Motor neuron (in vitro differentiated cells): ENCODE measurements at places on chromosomes 3 and 15.

- no peak for ATAC-seq
These were observed 244.4 kb upstream of the GOLGA6L4 start for GRCh38 chr15:83991163-83991562.

DNA sequence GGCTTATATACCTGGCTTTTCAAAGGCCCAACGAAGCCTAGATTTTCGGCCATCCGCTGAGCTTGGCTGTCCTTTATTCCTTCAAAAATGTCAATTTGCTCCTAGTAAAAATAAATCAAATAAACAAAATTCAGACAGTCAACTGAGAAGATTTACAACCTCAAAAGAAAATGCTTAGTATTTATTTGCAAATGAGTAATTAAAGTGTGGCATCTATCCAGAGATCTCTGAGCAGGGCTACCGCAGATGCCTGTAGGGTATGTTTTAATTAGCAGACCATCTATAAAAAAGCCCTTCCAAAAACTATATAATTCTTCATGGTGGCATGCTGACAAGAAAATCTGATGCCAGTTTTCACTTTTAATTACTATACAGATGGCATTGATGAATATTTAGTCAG, 136.2 kb downstream of the SUCLG2 start:
- ATAC-seq: no peak

DNA sequence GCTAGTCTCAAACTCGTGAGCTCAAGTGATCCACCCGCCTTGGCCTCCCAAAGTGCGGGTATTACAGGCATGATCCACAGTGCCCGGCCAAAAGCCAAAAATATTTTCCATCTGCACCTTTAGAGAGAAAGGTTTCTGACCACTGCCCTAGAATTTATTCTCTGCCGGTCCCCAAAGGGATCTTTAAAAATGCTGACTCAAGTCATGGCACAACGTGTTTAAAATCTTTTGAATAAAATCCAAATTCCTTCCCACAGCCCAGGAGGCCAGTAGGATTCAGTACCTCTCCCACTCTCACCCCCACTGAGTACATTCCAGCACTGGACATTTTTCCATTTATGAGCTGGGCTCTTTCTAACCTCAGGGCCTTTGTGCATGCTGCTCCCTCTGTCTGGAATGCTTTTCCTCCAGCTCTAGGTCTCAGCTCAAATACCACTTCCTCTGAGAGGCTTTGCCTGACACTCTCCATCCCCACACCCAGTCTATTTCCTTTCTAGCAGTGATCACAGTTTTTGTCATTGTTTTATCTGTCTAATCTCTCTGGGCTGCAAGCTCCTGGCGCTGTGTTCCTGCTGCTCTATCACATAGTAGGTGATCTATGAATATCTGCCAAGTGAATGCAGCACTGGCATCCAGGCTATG, 502.9 kb downstream of the SHQ1 start:
- no peak for ATAC-seq

- peak; percentile 39 for ATAC-seq
These were observed 550 bp downstream of the CCDC9B start for GRCh38 chr15:40340038-40340739.

GRCh38 chr3:177358091-177358976, 161.1 kb upstream of the TBL1XR1 start:
- peak; percentile 4 for ATAC-seq

DNA sequence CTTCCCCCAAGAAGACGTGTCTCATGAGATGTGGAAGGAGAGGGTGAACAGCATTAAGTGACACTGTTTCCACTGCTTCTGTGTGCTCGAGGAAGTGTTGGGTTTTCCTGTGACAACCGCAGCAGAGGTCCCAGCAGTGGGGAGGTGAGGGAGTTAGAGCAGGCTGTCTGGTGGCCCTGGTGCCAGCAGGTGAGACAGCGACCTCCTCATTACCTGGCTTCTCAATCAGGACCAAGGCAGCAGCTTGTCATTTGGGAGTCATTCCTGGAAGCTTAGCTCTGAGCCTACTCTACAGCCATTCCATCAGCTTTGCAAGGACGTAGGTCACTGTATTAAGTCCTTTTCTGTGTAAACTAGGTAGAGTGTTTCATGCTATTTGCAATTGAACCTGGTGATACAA, 63.3 kb upstream of the RGMA start:
- ATAC-seq: no peak

DNA sequence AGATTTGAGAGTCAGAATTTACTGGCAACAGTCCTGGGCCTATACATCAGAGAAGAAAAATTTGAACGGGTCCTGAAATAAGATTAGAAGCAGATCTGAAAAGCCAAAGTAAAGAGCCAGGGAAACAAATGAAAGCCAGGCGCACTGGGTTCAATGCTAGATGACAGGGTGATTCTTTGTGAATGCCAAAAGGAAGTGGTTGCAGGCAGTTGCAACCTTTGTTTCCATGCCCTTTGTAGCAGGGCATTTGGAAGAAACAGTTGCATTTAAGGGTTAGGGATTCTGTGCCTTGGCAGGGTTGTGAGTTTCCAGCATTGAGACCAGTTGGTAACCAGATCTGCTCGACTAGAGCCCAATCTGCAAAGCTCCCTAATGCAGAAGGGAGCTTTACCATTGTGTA, 36.4 kb upstream of the MTHFS start:
- ATAC-seq: no peak

- no peak for ATAC-seq
These were observed 33.5 kb upstream of the HHATL start for GRCh38 chr3:42736081-42736480.

DNA sequence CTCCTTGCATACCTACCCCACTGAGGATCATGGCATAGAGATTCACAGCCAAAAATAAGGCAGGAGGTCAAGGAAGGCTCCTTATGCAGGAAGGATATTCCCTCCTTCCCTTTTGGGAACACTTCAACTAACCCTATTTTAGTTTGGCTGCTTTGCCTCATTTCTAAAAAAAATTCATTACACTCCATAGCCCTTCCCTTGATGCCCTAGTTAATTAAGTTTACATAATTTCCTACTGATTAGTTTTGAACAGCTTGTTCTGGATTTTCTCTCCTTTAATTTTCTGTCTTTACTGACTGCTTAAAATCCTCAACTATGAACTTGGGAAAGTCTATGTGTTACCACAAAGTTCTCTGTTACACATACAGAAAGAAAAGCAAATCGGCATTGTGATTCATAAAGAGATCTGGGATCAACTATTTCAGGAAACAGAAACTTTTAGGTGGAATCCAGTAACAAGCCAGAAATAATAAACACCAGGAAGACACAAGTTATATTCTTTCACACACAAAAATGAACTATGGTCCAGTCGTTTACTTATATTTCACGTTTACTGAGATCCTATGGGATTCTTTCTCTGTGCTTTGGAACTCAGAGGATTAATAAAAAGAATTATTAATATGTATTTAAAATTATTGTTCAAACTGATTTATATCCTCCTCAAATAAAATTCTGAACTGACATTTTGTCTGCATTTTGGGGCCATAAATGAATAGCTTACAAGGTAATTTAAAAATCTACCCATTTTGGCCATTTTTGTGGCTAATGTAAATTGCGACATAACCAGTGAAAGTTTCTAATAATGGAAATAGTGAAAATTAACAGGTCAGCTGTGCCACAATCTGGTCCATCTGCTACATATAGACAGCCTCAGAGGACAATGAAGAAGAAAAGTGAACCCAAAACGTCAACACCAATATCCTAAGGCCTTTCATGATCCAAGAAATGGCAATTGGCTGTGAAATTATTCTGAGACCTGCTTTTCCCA, 113.8 kb downstream of the FRMD5 start:
- no peak for ATAC-seq

DNA sequence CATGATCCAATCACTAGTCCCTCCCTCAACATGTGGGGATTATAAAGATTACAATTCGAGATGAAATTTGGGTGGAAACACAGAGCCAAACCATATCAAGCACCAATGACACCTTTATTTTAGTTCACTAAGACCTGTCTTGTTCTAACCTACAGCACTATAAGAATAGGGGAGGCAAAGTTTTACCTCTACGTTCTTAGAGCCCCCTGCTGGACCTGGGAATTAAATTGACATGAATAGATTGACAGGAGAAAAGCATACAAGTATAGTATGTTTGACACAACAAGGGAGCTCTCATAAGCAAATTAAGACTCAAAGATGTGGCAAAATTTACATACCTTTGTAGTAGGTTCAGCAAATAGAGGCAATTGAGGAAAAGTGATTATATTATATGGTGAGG, 974.4 kb upstream of the ALCAM start:
- ATAC-seq: no peak
